ENCODE measurements at places on chromosomes 6 and 20. TPM values are rescaled to one million over a fixed set of nuclear protein-coding genes. Genes with fewer than 3 reads are reported as not detected.

The NKAPL gene
- 1.4 TPM for polyA plus RNA-seq

The OR2J3 gene
- not detected for polyA plus RNA-seq

The TMEM74B gene
- not detected for polyA plus RNA-seq

The LHFPL5 gene
- not detected for polyA plus RNA-seq

The SLC32A1 gene
- polyA plus RNA-seq: not detected

The ZNF391 gene
- 0.92 TPM for polyA plus RNA-seq

The TMEM239 gene
- polyA plus RNA-seq: 0.03 TPM

The CAPN11 gene
- not detected for polyA plus RNA-seq

- DNase-seq: no peak
Observed at GRCh38 chr20:58212636-58213035, 15.8 kb downstream of the ANKRD60 start.

DNA sequence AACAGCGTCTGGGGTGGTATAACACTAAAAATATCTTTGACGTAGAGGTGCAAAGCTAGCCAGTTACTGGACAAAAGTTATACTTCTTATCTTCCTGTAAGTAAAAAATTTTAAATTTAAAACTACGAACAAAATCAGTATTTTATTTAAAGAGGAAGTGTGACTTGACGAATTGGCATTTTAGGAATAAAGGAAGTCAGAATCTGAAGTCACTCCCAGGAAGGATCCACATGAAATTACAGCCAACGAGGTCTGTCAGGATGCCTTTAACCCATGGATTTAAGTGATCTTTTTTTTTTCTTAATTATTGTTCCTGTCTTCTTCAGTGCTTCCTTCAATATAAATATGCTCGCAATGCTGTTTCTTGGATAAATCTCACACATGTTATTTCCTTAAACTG is 27.2 kb upstream of the SNX9 start:
- no peak for DNase-seq

DNA sequence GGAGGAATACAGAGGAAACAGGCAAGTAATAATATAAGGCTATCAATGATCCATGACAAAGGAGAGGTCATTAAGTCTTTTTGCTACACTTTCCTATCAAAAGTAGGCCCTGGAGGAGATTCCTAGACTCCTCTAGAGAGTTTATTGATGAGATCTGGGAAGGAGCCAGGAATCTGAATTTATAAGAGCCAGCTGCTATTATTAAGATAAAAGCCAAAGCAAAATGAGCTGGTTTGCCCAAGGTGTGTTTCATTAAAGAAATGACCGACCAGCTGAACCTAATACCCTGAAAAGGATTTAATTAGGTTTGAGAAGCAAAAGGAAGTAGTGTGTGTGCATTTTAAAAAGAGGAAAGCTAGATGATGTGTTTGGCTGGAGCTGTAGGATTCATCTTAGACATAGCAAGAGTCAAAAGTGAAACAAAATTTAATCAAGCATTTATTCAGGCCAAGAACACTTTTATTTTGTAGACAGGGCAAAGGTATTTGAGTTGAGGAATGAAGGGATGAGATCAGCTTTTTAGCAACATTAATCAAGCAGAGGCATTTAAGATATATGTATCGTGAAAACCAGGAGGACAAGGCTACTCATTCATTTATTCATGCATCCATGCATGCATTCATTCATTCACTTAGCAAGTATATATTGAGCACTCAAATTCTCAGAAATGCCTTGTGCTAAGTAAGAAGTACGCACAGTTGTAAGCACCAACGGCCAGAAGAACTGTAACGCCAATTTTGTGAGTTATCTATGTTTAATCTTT is 43.5 kb upstream of the SCAF8 start:
- DNase-seq: no peak

- DNase-seq: no peak
Observed at GRCh38 chr6:21586740-21587178, 6.8 kb upstream of the SOX4 start.

- peak; percentile 4 for DNase-seq
Observed at GRCh38 chr6:40308533-40309306, 278.4 kb downstream of the LRFN2 start.

- DNase-seq: peak; percentile 30
Observed at GRCh38 chr20:49450281-49450721, 32.2 kb downstream of the KCNB1 start.

DNA sequence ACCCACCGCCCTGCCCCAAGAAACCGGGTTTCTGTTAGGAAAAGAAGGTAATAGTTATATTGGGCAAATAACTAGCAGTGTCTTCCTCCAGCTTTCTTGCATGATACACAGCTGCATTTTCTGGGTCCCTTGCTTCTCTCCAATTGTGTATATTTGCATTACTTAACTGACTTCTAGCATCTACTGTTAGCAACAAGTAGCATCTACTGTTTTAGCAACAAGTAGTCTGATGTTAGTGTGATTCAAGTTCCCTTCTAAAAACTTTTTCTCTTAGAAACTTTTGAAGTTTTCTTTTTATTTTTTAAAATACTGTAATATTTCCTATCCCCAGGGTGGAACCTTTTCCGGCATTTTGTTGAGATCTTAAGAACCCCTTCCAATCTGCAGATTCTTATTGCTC is 221.2 kb downstream of the CLIC5 start:
- DNase-seq: no peak

- no peak for DNase-seq
Observed at GRCh38 chr6:23522792-23523547, 603.0 kb upstream of the NRSN1 start.

GRCh38 chr6:73854998-73855718 is 159.2 kb downstream of the CD109 start:
- peak; percentile 48 for DNase-seq
